Right ventricle myocardium inferior (tissue), 1 donor: ENCODE measurements at places on chromosomes 1 and 21. TPM values are rescaled to one million over a fixed set of nuclear protein-coding genes. Genes with fewer than 3 reads are reported as not detected.
A peak's percentile ranks its signal among the peaks of the same experiment; 100 is the strongest.

Gene TSPAN2
- 10.3 TPM for total RNA-seq

Gene ERICH3
- total RNA-seq = not detected

Gene PHTF1
- total RNA-seq = 6.4 TPM

Gene NUF2
- total RNA-seq = 0.89 TPM

Gene TSPEAR
- total RNA-seq = 0.65 TPM

Gene INAVA
- not detected for total RNA-seq

Gene ALPL
- total RNA-seq = 11.0 TPM

Gene PPIAL4G
- total RNA-seq = not detected

Gene KRTAP21-2
- not detected for total RNA-seq

DNA sequence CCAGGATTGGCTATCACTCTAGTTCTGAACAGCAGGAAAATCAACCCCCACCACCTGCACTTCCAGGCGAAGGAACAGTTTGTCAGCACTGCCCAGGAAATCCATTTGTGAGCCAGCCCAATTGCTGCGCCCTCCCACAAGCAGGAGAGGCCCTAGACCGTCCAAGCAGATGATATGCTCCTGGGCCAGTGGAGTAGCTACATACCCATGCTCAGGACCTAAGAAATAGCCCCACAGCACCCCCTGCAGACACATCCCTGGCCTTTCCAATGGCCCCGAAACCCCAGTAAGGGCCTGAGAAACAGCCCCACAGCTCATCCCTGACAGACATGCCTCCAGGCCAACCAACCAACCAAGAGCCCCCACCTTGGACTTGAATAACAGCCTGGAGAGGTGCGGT lies 111.5 kb upstream of the ZC3H11B start:
- DNase-seq = no peak

DNA sequence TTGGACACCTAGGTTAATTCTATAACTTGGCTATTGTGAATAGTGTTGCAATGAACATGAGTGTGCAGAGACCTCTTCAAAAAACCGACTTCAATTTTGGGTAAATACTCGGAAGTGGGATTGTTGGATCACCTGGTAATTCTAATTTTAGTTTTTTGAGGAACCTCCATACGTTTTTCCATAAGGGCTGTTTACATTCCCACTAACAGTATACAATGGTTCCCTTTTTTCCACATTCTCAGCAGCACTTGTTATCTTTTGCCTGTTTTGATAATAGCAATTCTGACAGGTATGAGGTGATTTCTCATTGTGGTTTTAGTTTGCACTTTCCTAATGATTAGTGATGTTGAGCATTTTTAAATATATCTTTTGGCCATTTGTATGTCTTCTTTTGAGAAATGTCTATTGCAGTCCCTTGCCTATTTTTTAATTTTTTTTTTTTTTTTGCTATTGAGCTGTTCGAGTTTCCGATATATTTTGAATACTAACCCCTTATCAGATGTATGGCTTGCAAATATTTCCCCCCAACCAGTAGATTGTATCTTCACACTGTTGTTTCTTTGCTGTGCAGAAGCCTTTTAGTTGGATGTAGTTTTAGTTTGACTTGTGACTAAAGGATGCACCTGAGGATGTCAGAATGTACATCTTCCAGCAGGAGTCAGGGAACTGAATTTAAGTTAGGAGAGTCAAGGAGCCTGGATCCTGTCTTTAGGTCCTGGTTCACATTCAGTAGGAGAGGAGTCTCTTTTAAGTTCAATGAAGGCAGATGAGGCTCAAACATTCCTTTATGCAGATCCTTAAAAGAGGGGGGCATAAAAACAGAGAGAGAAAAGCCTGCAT lies 120.0 kb downstream of the S1PR1 start:
- no peak for DNase-seq

- peak; percentile 96 for DNase-seq
Observed at GRCh38 chr1:226083302-226084101, 21.0 kb downstream of the H3-3A start.

DNA sequence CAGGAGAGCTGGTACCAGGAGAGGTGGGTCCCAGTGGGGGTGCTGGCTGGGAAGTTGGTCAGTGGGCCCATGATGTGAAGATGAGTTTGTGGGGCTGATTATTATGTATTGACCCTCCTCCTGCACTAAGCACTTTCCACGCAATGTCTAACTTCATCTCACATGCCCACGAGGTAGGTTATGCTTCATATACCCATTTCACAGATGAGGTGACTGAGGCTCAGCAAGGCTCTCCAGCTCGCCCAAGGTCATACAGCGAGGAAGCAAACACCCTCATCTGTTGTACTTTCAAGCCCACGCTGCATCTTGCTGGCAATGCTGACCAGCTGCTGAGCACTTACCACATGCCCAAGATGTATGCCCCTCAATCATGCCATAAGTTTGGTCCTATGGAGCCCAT lies 175.8 kb downstream of the GRIK3 start:
- no peak for DNase-seq

DNA sequence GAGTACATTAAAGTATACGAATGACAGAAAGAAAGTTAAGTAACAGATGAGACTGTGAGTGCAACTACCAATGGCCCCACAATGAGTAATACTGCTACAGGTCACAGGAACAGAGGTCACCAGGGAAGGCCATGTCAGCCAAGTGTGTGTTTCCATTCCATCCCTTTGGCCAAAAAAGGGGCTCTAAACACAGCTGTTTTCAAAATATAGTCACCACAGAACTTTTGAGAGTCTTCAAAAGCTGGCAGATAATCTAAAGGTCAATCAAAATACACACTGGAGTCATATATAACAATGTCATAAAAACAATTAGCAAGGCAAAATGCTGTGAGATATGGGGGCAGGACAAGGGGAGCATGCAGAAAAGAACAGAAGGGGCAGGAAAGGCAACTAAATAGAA lies 10.2 kb downstream of the USP24 start:
- no peak for DNase-seq

DNA sequence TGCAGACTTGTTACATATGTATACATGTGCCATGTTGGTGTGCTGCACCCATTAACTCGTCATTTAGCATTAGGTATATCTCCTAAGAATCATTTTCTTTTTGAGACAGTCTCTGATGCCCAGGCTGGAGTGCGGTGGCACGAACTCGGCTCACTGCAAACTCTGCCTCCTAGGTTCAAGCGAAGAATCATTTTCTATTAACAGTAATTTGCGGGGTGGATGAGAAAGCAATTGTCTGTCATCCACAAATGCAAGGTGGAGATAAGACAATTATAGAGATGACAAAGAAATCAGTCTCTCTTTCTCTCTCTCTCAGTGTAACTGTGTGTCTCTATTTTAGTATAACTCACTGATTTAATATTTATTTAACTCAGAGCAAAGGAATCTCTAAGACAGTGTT lies 131.0 kb upstream of the KIAA1614 start:
- no peak for DNase-seq

DNA sequence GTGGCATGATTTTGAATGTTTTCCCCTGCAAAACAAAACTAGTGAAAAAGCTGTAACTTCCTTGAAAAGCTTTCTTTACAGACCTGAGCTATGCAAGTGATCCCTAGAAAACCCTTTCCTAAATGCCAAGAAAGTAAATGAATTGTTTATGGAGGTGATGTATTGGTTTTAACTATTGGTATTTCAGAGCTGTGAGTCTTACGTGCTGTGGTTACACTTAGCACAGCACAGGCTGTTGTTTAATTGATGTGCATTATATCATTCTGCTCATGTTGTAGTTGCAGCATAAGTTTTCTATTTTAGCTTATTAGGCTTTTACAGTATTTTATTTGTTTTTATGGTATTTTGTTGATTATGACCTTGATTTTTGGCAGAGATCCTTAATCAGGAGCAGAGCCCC lies 74.1 kb upstream of the DYNLT5 start:
- DNase-seq = no peak

GRCh38 chr1:89724369-89725010 lies 91.6 kb downstream of the LRRC8C start:
- DNase-seq = no peak

DNA sequence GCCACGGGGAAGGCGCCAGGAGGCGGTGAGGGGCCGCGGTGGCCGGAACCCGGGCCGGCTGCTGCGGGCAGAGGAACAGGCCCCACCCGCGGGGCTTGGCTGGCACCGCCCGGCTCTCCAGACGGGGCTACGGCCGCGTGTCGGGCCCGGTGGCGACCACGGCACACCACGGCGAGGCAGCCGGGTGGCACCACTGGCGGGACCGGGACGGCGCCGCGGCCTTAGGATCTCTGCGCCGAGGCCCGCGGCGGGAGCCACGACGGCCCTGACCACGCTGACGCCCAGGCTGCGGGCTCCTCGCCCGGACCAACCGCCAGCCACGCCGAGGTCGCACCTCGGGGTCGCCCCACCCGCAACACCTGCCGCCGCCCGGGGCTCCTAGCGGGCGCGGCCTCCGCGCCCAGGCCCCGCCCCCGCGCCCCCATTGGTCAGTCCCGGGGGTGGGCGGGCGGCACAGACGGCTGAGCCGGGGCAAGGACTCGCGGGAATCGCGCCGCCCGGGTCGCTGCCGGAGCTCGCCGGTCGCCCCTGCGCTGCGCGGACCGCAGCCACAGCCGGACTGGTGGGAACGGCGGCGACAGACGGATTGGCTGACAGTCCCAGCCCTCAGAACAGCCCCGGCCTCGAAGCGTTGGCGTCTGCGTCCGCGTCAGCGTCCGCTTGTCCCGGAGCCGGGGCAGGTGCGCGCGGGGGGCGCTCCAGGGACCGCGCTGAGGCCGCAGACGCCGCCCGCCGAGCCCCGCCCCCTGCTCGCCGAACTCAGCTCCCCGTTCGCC lies at the start of gene BMP8A:
Gene BMP8A, plus strand, starts transcription at position 491 of the 776 bp plus-strand sequence. CDS start 356 bp downstream, outside the sequence.
- peak; percentile 71 for DNase-seq

- no peak for DNase-seq
Observed at GRCh38 chr1:218880484-218881060, 293.1 kb upstream of the LYPLAL1 start.

DNA sequence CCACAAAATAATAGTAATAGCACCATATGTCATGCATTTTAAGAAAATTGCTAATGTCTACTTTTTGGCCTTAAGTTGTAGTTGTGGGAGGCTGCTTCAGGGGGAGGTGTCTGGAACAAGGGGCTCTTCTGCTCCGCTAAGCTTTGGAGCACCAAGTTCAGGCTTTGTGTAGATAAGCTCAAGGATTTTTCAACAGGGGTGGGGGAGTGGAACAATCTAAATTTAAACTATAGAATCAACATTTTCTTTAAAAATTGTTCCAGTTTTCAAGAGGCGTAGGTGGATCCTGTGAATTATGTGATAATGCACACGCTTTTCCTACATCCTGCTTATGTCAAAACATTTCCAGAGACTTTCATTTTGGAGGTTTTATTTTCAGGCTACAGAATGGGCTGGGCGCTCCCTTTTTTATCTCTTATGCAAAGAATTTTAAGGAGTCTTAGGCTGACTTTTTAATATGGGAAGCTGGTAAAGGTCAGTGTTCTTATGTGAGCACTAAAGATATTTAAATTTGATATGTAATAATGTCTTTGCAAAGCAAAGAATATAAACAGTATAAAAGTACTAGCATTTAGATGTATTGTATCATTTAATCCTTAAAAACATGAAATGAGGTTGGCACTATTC lies 9.9 kb downstream of the ATP1A1 start:
- no peak for DNase-seq

DNA sequence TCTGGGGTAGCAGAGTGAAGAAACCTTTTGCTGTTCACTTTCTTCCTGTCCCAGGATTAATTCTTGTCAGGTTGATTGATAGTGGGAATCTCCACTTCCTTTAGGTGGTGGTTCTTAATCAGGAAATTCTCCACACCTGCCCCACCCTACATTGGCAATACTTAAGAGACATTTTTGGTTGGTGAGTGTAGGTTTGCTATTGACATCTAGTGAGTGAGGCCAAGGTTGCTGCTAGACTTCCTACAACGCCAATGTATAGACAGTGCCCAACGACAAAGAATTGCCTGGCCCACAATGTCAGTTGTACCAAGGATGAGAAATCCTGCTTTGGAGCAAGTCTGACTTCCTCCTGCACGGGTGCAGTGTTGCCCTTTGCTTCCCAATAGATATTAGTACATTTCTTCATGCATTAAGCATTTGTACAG lies 38.5 kb downstream of the MAP3K7CL start:
- no peak for DNase-seq

DNA sequence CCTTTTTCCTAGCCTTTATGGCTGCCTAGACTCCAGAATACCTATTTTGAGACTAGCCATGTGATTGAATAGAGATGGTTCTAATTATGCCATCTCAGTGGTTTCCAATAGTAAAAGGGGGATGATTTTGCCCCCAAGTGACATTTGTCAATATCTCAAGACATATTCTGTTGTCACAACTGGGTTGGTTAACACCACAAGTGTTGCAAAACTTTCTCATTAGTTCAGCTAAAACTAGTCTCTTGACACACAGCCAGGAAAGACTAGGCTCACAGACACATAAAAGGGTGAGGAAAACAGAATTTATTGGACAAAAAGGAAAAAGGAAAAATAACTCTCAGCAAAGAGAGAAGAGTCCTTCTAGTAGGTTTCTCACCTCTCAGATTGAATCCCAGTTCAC lies 39.9 kb upstream of the GBP5 start:
- no peak for DNase-seq

- no peak for DNase-seq
Observed at GRCh38 chr1:52659851-52660596, 27.1 kb downstream of the SHISAL2A start.

GRCh38 chr1:243902100-243902499 lies 52.1 kb upstream of the AKT3 start:
- DNase-seq = no peak
